ENCODE measurements at places on chromosomes 7 and 10.

- DNase-seq: no peak
Observed at GRCh38 chr10:96619120-96619519, 32.3 kb upstream of the TM9SF3 start.

DNA sequence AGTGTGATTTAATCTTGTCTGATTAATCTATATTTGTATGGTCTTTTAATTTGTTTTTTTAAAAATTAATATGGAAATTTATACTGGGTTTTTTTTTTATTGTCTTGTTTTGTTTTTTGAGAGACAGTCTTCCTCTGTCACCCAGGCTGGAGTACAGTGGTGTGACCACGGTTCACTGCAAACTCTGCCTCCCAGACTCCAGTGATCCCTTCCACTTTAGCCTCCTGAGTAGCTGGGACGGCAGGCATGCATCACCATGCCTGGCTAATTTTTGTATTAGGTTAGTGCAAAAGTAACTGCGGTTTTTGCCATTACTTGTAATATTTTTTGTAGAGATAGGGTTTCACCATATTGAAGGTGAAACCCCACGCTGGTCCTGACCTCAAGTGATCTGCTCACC is 73.1 kb downstream of the TET1 start:
- DNase-seq: no peak

DNA sequence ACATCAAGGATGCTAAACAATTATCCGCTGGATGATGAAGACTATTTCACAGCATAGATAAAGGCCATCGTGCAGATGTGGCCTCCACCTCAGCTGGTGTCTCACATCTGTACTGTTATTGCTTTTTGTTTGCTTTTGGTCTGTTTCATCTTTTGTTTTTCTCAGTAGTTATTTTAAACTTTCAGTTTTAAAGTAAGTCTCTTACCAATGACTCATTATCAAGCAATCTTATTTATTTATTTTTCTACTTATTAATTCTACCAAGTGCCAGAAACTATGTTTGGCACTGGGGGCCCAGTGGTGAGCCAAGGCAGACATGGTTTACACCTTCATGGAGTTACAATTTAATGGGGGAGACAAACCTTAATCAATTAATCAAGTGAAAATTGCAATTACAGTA is 250.9 kb upstream of the TMEM72 start:
- no peak for DNase-seq

GRCh38 chr10:103709341-103709920 is 145.9 kb downstream of the SH3PXD2A start:
- no peak for DNase-seq

DNA sequence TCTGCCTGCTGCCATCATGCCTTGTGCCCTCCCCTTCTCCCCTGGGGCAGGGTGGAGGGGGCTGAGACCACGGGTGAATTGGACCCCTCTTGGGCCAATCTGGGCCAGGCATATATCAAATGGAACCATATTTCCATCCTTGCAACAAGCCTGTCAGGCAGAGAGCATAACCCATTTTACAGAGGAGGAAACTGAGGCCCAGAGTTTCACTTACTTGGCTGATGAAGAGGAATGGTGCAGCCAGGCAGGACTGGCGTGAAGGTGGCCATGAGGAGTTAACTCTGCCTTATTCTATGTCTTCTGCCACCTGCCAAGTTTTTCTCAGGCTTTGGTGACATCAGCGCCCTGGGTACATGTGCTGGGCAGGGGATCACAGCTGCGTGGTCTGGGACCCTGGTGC is 155.5 kb upstream of the PCBD1 start:
- DNase-seq: no peak

- no peak for DNase-seq
Observed at GRCh38 chr7:47627580-47628283, 45.8 kb upstream of the TNS3 start.

Data from stimulated activated CD4-positive, alpha-beta T cell treated with anti-CD3 and anti-CD28 coated beads, Interleukin-15, amount 100 ng/mL, for 48 hours (primary cell).